ENCODE measurements at places on chromosomes 11 and 22.

- no peak for DNase-seq
Observed at GRCh38 chr11:36053281-36053680, 109.4 kb downstream of the LDLRAD3 start.

DNA sequence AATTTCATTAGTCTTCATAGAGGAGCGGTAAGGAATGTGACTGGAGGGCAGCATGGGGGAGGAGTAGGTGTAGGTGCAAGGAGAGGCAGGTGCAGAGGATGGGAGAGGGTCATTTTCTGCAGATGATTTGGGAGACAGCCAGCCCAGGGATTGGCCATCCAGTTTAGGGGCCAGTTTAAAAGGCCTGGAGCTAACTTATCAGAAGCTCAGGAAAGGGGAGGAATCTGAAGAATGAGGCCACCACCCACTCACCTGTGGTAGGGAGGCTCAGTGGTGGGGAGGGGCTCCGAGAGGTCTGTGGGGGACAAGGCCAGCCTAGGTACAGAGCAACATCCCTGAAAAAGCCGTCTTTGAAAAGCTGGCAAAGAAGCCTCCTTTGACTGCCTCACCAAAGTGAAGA is 110.8 kb upstream of the TMEM45B start:
- DNase-seq = no peak

DNA sequence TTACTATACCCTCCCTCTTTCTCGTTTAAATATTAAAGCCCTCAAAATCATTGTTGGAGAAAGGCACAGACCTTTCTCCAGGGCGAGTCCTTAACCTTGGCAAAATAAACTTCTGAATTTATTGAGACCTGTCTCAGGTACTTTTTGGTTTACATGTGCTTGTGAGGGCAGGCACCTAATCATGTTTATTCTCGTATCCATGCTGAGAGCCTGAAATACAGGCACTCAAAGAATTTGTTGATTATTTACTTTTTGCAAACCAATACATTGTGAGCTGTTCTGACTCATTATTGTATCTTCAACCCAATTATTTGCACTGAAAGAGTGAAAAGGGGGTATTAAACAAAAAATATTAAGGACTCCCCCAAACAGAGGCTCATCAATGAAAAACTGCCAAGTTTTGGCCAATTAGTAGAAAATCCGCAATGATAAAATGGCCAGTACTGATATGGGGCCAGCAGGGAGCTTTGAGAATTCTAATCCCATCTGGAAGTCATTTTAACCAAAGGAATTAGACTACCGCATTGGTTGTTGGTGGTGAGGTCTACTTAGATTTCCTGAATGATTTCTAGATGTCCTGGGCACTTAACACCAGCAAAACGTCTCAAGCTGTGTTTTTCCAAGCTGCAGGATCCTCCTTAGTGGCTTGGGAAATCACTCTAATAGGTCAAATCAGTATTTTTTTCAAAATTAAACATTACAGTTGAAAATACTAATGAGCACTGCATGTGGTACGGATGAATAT is 157.3 kb downstream of the SWAP70 start:
- no peak for DNase-seq

DNA sequence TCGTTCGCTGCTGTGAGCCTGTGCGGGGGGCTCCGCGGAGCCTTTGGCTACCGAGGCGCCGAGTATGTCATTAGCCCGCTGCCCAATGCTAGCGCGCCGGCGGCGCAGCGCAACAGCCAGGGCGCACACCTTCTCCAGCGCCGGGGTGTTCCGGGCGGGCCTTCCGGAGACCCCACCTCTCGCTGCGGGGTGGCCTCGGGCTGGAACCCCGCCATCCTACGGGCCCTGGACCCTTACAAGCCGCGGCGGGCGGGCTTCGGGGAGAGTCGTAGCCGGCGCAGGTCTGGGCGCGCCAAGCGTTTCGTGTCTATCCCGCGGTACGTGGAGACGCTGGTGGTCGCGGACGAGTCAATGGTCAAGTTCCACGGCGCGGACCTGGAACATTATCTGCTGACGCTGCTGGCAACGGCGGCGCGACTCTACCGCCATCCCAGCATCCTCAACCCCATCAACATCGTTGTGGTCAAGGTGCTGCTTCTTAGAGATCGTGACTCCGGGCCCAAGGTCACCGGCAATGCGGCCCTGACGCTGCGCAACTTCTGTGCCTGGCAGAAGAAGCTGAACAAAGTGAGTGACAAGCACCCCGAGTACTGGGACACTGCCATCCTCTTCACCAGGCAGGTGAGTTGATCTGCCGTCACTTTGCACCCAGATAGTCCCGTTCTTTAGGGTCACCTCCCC is 1.0 kb downstream of the ADAMTS15 start:
- no peak for DNase-seq

GRCh38 chr11:61045271-61045670 is 57.0 kb upstream of the CD5 start:
- no peak for DNase-seq

DNA sequence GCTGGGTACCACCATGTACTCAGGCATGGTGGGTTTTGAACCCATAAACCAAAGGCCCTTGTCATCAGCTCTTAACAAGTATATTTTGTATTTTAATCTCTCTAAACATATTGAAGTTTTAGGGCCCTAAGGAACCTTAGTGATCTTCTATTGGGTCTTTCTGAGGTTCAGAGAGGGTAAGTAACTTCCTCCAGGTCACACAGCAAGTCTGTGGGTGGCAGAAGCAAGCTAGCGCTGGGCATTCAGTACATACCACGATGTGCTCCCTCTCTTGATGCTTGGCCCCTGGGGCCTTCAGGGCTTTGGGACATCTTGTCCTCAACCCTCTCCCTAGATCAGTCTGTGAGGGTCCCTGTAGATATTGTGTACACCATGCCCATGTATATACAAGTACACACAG is 12.7 kb downstream of the RASD2 start:
- no peak for DNase-seq

GRCh38 chr22:30143265-30143664 is 63.0 kb downstream of the HORMAD2 start:
- no peak for DNase-seq

DNA sequence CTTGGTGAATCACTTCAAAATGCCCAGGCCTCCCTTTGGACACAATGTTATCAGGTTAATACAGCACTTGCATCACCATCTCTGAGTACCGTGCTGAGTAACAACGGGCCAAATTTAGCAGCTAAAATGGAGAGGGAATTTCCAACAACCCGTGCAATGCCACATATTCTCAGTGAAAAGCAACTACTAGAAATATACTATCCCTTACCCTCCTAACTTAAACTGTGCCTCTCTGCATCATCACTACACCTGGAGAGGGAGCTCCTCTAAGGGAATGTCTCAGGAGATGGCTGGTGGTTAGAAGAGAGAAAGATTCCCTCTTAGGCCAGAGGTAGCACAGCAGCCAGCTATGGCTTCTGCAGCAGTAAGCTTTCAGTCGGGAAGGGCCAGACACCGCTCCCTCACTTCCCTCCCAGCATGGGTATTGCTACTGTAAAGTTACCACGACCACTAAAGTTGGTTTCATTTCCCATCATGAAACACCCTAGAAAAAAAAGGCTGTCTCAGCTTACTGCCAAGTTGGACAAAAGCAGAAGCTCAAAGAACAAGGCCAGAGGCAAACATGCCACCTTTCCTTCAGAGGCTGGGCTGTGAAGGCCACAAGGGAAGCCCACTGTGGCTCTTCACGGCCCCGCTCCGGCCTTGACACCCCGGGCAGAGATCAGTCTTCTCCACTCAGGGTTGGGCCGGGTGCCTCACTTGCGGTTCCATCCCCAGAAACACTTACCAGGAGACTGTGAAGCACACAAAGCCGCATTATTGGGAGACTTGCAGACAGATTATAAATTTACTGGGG is 3.9 kb downstream of the MAML2 start:
- DNase-seq = no peak

DNA sequence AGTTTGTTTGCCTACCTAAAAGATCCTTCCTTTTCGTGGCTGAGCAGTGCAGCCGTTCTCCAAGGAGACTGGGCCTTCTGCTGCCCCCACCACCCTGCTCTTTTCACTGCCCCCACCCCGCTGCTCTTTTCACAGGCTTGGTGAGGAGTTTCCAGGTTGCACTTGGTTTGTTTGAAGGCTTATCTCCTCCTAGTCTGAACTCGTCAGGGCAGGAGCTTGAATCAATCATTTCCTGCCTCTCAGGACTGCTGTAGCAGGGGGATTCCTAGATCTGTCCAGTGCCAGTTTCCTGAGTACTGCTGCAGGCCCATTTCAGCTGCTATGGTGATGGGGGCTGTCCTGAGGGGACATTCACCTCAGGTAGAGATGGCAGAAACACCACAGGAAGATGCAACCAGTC is 10.0 kb downstream of the MED15 start:
- no peak for DNase-seq

GRCh38 chr11:70804139-70804837 is 406.0 kb downstream of the CTTN start:
- DNase-seq = no peak

DNA sequence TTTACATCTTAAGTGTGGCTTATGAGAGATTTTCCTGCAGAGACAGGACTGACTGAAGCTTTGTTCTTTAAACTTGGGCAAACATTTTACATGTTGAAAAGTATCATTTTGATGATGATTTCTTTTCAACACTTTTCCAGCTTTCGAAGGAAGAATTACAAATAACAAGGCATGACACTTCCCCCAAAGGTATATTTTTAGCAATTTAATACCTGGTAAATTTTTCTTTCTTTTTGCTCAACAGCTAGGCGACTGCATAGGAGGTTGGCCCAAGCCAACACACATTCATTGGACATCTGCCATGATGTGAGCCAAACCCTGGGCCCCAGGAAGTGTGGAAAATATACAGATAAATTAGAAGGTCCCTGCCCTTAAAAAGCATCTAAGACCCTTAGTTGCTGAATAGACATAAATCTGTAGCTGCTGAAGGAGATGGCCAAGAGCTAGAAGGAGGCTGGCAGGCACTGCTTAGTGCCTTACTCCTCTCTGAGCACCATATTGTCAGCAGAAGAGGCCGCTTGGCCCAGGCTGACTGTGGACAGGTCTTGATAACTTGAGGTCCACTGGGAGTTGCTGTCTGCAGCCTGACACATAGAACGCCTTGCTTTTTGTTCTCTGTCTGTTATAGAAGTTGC is 53.3 kb upstream of the CD44 start:
- DNase-seq = no peak

DNA sequence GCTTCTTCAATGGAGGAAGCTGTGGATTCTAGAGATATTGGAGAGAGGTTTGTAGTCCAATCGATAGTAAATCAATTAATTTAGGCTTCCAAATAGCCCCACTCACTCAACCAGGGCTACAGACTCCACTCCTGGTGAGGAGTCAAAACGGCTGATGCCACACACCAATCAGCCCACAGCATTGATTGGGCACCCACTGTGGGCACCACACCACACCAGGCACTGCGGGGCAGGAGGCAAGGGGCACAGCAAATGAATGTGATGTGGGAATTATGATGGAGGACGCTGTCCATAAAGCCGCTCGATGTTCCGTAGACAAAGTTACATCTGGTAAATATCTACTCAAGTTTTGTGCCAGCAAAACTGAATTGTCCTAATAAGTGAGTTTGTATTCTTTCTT is 547.3 kb upstream of the CADM1 start:
- no peak for DNase-seq

GRCh38 chr11:20477418-20478090 is 90.0 kb downstream of the PRMT3 start:
- DNase-seq = no peak

GRCh38 chr11:19258641-19259230 is 18.0 kb upstream of the E2F8 start:
- no peak for DNase-seq

DNA sequence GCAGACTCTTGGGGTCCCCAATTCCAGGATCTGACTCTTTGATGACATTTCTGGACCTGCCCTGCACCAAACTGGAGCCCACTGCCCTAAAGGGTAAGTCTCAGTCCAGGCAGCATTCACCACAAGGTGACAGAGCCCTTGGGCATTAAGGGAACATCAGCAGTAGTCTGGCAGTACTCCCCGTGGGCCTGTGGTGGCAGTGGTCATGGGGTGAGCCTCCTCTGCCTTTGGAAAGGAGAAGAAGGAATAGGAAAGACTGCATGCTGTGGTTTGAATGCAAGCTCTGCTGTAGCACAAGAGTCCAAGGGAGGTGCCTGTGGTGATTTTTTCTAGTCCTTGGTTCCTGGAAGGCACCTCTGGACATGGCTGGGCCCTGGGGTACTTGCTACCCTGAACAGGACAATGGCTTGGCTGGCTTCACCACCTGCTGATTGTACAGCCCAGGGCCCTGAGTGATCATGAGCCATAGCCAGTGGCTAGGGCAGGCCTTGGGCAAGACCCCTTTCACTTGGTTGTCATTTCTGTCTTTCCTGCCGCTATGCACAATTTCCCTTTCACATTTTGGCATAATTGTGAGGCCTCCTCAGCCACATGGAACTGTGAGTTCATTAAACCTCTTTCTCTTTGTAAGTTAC is 160.7 kb upstream of the GRIA4 start:
- DNase-seq = no peak

GRCh38 chr22:17471886-17472535 is 91.3 kb upstream of the SLC25A18 start:
- no peak for DNase-seq

- DNase-seq = no peak
Observed at GRCh38 chr11:23569547-23569946, 709.3 kb upstream of the CCDC179 start.

All from HTR-8/SVneo (cell line).